ENCODE measurements at places on chromosomes 2 and 18.
A peak's percentile ranks its signal among the peaks of the same experiment; 100 is the strongest.

DNA sequence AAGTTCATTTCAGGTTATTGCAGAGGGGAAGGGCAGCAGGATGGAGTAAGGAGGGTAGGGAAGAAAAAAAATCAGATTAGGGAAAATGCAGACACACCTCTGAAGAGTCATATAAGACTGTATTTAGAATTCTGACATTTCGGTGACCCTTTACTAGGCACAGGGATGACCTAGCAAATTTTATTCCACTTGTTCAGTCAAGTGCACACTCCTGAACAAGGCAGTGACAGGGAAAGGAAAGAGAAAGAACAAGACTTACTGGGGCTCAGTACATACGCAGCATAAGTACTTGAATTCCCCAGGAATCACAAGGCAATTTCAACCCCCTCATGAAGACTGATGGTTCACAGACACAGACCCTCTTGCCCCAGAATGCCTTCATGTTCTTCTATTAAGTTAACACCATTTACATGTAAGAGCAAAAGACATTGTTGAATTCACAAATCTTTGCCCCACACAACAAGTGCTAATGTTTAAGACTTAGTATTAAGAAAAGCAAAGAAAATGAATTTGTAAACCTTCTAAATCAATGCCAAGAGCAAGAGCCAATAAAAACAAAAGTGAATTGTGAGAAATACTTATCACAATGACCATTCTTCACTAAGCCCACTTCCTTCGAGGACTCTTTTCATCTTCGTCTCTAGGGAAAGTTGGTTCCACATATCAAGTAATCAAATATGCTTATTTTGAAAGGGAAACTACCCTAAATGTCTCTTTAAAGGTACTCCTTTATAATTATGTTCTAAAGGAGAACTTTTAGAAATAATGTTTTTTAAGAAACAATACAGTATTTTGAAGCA is 47.0 kb downstream of the COBLL1 start:
- no peak for DNase-seq

GRCh38 chr2:241811952-241812729 is 3.1 kb downstream of the NEU4 start:
- DNase-seq: no peak

DNA sequence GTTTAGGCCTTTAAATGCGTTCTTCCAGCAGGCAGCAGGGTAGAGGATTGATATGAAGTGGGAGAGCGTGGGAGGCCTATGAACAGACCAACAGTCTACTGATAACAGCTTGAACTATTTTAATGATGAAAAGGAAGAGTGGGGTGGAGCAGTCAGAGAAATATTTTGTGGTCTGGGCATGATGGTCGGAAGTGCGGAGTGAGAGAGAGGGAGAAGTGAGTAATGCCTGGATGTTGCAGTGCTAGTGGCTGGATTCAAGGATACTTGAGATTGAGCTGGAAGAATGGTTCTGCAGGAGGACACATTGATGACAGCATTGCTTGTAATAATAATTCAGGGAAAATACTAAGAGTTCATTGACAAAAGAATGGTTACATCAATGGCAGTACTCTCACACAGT is 151.0 kb upstream of the DAPL1 start:
- DNase-seq: no peak

DNA sequence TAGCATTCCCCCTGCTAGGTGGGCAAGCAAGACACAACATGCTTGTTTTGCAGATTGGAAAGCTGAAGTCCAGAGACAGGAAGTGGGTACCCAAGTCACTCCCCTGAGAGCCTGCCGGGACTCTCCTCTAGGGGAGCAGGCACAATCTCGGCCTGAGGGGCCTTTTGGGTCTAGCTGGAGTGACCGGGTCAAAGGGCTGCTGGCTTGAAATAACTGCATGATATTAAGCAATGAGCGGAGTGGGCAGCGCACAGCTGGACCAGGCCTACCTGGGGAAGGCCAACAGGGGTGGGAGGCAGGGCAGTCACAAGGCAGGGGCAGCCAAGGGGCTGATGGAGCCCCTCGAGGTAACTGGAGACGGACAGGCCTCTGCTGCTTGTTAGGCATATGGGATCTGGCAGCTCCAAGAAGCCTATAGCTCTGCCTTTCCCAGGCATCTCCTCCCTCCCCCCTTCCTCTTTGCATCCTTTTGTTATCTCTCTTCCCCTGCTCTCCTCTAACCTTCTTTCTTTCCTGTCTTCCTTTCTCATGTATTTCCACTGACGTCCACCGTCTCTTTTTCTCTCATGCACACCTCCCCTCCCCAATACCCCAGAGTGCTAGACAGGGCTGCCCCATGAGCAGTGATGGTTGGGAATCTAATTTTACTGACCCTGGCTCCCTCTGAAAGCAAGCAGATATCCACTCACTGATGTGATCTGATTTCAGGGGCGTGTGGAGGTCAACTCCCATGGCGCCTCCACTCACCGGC is 237.5 kb downstream of the LOXHD1 start:
- no peak for DNase-seq

DNA sequence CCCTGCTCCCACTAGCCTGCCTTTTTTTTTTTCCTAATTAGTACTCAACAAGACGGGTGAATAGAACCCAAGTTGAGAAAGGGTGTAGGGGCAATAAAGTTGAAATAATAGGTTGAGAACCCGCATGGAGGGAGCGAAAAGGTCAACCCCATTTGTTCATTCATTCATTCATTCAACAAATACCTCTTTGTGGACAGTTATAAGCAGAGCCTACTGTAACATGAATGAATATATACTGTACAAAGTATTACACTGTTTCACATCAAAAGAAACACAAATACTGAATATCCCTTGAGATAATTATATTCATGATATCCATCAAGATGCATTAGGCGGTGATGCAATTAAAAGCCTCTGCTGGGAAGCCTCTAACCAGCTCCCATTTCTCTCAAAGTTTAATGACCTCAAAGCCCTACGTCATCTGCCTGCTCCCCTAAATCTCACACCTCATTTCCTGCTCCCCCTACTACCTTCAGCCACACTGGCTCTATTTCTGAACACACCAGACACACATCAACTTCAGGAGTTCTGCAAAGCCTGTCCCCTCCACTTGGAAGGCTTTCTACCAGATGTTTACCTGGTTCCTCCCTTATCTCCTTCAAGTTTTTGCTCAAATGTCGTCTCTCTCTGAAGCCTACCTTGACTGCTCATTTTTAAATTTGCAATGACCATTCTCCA is 1.4 kb upstream of the NBAS start:
- DNase-seq: no peak

GRCh38 chr2:71066856-71067255 is 1.6 kb upstream of the NAGK start:
- no peak for DNase-seq

DNA sequence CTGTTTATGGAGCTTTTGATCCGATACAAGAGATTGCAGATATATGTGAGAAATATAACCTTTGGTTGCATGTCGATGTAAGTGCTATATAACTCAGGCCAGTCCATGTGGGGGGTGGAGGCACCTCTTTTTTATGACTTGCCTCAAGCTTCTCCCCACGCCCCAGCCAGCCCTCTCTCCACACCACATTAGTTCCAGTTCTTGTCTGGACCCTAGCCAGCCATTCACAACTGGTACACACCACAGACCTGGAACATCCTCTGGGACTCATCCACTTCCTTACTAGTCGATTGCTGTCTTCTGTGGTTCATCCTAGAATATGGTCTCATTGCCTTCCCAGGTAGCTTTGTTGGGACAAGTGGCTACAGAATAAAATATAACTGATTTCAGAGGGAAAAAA is 31.0 kb downstream of the GAD1 start:
- DNase-seq: no peak

GRCh38 chr18:10856132-10856531 is 293.2 kb downstream of the PIEZO2 start:
- DNase-seq: no peak

DNA sequence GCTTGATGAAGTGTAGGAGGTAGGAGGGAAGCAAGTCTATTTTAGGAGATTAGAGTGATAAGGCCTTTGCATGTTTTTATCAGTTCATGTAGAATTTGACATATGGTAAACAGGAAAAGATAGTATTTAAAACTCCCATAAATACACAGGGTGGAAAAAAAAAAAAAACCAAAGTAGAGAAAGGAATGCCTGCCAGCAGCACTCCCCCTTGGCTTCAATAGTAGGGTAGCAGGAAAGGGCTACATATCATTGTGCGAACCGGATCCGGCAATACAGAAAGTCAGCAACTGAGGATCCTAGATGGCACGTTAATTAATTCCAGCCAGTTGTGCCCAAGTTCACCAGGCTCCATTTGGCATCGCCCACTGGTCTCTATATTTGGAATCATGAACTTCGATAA is 159.6 kb upstream of the SMIM21 start:
- DNase-seq: no peak

DNA sequence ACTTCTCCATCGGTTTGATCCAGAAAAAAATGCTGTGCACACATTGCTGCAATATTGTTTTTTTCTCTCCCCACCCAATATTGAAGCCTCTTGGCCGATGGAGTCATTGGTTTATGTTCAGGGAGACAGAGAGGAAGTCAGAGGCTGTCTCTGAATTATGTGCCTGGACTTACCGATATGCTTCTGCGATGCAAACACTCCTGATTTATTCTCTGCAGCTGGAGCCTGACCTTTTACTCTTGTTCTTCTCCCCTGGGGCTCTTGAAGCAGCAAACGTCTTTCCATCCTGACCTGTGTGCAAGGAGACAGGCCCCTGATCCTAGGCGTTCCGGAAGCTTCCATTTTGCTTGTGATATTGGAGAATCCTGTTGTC is 99.6 kb downstream of the PTGR3 start:
- no peak for DNase-seq

- no peak for DNase-seq
Measured at GRCh38 chr2:241189856-241190201, 1.4 kb downstream of the ANO7 start.

DNA sequence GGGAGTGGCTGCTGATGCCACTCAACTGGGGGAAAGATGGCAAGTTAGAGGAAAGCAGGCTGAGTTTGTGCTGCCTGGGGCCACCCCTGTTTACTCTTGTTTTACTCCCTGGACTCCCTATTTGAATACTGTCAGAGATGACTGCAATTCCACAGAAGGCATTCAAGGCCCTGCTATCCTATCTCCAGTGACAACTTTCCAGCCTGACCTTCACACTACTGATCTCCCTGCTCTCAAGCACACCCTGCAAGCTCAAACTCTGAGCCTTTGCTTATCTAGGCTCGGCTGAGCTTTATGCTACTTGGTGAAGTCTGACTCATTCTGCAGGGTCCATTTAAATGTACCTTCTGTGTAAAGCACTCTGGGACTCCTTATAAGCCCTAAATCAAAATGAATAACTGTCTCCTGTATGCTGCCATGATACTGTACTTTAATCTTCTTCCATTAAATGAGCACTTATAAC is 39.3 kb upstream of the DSG1 start:
- no peak for DNase-seq

DNA sequence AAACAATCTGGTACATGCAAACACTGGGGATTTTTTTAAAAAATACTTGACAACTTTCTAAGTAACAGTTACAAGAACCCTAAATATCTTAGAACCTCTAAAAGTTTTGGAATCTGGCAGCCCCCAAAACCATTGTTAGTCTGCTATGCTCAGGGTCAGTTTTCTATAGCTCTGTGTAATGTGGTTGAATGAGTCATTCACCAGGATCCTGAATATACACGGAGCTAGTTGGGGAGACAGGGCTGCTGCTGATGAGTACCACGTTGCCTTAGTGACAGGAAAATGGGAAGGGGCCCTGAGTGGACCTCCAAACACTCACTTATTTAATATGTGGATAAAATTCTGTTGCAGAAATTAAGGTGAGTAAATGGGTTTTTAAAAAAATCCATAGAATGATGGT is 36.9 kb upstream of the TANC1 start:
- DNase-seq: no peak

GRCh38 chr2:48714245-48714644 is 41.3 kb downstream of the LHCGR start:
- no peak for DNase-seq

- DNase-seq: no peak
Measured at GRCh38 chr2:14815201-14815600, 182.7 kb downstream of the LRATD1 start.

DNA sequence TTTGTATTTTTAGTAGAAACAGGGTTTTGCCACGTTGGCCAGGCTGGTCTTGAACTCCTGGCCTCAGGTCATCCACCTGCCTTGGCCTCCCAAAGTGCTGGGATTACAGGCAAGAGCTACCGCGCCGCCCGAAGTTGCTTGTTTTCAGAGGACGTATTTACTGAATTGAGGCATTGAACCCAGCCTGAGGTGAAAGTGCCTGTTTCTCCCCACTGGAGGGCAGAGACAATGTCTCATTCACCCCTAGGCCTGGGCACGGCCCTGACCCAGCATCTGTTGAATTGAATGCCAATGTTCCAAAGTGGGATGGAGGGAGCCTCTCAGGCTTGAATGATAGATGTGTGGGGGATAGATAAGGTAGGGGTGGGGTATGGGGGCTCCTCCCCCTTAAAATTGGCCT is 4.5 kb upstream of the TMBIM1 start:
- no peak for DNase-seq

DNA sequence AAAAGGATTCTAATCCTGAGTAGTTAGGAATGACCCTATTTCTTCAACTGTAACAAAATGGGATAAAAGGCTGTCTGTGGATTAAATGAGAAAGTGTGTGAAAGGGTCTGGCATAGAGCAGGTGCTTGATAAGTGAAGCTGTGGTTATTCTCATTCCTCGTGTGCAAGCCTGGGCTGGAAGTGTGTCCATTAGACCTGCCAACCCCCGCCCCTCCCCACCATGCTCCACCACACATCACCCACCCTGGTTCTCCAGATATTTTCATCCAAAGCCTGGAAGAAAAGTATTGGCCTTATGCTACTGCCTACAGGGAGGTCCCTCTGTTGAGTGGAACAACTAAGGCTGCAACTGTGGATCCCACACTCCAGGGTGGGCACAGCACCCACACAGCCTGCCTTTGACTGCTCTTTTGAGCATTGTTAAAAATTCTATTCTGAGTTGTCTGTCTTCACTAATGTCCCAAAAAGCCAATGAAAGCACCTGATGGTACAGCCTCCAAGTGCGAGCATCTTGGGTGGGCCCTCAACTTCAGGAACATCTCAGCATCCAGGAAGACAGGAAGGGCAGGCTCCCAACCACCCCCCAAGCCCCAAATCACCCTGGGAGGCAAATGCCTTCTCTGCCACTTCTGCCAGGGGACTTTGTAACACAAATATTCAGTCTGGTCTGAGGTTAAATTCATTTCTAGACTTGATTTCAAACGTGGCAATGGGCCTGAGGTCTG is 102.8 kb upstream of the PPP1CB start:
- DNase-seq: no peak

GRCh38 chr2:137223722-137224121 is 458.4 kb downstream of the THSD7B start:
- DNase-seq: no peak

- peak; percentile 53 for DNase-seq
Measured at GRCh38 chr2:46062637-46063412, 234.4 kb upstream of the EPAS1 start.

- no peak for DNase-seq
Measured at GRCh38 chr2:152790883-152791282, 72.5 kb downstream of the ARL6IP6 start.

DNA sequence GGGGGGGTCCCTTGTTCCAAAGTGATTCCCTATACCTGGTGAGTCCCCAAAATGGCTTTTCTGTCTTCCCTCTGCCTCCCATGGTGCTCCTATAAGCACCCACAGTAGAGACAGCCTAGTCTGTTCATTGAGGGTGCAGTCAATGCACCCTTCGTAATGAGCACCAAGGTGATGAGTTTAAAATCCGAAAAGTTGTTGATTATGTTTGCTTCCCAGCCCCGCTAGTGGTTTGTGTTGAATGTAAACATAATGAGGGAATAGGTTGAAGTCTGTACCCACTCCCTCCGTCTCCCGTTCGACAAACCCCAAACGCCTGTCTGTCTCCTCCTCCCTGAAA is 2.3 kb downstream of the FOSL2 start:
- DNase-seq: no peak

- no peak for DNase-seq
Measured at GRCh38 chr2:239177325-239177724, 223.5 kb downstream of the HDAC4 start.

GRCh38 chr18:2312440-2312839 is 258.9 kb downstream of the METTL4 start:
- DNase-seq: no peak

Data from effector CD4-positive, alpha-beta T cell (primary cell).